ENCODE measurements at places on chromosomes 2 and 18. TPM values are rescaled to one million over a fixed set of nuclear protein-coding genes. Genes with fewer than 3 reads are reported as not detected.
A peak's percentile ranks its signal among the peaks of the same experiment; 100 is the strongest.

Gene SLC30A3
- total RNA-seq: 0.16 TPM

GRCh38 chr2:184780384-184780783 lies 182.1 kb downstream of the ZNF804A start:
- H3K4me3 ChIP-seq: no peak overlapping the region
- no peaks in the 10 kb centered on the region for H3K4me1 ChIP-seq
- H3K36me3 ChIP-seq: no peaks in the 10 kb centered on the region
- H3K27me3 ChIP-seq: no peaks in the 10 kb centered on the region
- no peak overlapping the region for H3K27ac ChIP-seq
- no peak for DNase-seq

DNA sequence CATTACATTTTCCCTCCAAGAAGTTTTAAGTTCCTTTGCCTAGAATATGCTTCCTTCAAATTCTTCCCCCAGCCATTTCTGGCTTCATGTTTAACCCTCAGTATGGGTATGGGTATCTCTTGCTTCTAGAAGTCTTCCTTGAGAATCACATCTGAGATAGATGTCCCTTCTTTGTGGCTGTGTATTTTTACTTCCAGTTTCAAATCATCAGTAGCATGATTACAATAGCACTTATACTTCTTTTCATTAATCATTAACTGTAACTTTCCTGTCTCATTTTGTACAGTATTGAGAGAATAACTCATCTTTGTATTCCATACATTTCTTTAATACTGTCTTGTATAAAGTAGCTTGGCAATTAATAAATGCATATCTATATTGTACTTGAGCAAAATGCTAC lies 17.3 kb upstream of the PDE1A start:
- no peaks in the 10 kb centered on the region for H3K36me3 ChIP-seq
- H3K4me3 ChIP-seq: no peak overlapping the region
- no peak for DNase-seq
- H3K27ac ChIP-seq: no peak overlapping the region

DNA sequence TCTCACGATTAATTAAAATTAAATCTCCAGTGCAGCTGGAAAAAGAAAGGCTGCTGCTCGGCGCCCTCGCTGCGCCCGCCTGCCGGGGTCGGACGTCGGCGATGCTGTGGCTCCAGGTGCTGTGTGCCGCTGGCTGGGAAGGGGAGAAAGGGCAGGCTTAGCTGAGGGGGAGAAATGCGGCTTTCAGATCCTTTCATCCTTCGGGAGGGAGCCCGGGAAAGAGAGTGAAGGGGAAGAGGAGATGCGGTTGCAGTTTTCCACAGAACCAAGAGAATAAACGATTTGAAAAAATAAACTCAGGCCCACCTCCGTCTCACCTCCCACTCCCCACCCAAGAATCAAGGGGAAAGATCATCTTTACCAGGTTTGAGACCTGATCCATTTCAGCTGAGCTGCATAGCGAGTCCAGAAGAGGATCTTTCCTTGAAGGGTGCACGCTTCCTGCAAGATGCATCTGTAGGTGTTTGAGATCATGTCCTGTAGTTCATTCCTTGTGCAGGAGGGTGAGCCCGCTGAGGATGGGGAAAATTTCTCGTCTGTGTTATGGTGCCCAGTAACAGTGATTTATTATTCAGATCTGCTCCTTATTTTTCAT lies 495 bp downstream of the TMEM169 start:
- H3K36me3 ChIP-seq: no peaks in the 10 kb centered on the region
- peak overlapping the region; percentile 80 for H3K4me3 ChIP-seq
- peaks cover 31% of the 10 kb centered on the region for H3K4me1 ChIP-seq
- DNase-seq: no peak
- H3K27ac ChIP-seq: peak overlapping the region; percentile 40

DNA sequence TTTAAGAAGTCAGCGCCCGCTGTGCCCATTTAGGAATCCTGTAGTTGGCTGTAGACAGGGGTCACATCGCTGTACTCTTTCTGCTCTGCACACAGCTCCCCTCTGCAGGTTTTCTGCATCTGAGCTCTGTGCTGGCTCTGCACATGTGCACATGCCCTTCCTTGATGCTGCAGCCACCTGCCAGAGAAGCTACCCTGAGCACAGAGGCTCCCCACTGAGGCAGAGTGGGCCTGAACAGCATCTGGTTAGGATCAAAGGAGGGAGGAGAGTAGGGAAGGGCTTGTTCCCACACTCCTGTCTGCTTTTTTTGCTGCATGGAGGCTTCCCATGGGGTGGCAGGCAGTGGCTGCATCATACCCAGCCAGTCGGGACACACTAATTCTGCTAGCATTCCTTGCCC lies 238.9 kb downstream of the FHOD3 start:
- no peaks in the 10 kb centered on the region for H3K36me3 ChIP-seq
- no peaks in the 10 kb centered on the region for H3K27me3 ChIP-seq
- no peak for DNase-seq

Gene SFT2D3
- total RNA-seq: 2.9 TPM

- H3K4me1 ChIP-seq: no peaks in the 10 kb centered on the region
- H3K27ac ChIP-seq: no peak overlapping the region
- H3K4me3 ChIP-seq: no peak overlapping the region
- no peak for DNase-seq
- no peaks in the 10 kb centered on the region for H3K27me3 ChIP-seq
- H3K36me3 ChIP-seq: no peaks in the 10 kb centered on the region
These were observed 28.0 kb downstream of the KIF3C start for GRCh38 chr2:25954199-25954752.

Gene CNTNAP5
- 0.30 TPM for total RNA-seq

GRCh38 chr2:202344178-202344577 lies 31.9 kb upstream of the BMPR2 start:
- H3K27me3 ChIP-seq: no peaks in the 10 kb centered on the region
- H3K4me3 ChIP-seq: no peak overlapping the region
- no peaks in the 10 kb centered on the region for H3K36me3 ChIP-seq
- H3K27ac ChIP-seq: no peak overlapping the region
- DNase-seq: no peak
- H3K4me1 ChIP-seq: peaks cover 4% of the 10 kb centered on the region

DNA sequence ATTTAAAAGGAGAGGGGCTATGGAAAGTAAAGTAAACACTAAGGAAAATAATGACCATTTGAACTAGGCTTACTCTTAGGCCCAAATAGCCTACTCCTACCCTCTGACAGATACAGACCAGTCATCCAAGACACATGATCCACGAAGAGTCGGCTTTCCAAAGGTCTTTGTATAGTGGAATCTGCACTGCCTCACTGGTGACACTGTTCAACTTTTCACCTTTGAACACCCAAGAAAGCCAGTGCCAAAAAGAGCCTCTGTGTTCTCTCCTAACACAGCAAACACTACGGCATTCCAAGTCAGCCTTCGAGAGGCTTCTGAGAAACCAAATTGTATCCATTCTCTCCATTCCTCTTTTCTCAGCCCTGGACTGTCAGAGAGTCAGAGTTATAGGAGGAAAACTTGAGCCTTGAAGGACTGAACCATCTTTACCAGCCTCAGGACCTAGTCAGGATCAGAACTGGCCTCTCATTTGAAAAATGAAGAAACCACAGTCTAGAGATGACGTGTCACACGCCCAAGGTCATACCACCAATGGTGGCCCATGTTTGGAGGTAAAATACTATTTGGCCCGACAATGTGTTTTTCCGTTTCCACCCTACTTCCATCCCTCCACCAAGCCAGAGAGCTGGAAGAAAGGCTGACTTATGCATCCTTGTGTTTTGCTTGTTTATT lies 267.4 kb upstream of the ACVR2A start:
- H3K4me1 ChIP-seq: no peaks in the 10 kb centered on the region
- no peak for DNase-seq
- H3K27me3 ChIP-seq: no peaks in the 10 kb centered on the region
- no peaks in the 10 kb centered on the region for H3K36me3 ChIP-seq
- no peak overlapping the region for H3K4me3 ChIP-seq

DNA sequence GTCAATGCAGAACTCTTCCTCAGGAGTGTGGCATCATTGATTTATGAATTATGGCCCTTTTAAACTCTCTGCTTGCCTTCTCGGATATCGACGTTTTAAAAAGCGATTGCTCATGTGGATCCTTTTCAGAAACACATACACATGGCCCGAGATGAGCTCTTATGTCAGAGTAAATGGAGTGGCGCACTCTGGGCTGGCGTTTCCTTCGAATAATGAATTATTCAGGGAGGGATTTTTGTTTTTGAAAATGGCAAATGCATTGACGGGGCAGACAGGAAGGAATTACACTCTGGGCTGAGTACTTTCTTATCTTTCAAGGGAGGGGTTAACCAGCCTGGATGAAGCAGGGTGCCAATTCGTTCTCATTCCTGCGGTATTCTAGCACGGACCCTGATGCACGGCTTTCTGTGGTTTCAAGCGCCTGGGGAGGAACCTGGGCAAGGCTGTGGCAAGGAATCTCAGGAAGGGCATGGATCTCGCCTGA lies 142.7 kb downstream of the PRKCE start:
- no peaks in the 10 kb centered on the region for H3K36me3 ChIP-seq
- H3K27ac ChIP-seq: no peak overlapping the region
- no peaks in the 10 kb centered on the region for H3K4me1 ChIP-seq
- H3K27me3 ChIP-seq: no peaks in the 10 kb centered on the region

Gene DNAJC10
- 166 TPM for total RNA-seq

GRCh38 chr18:44887227-44887631 lies 206.5 kb downstream of the SETBP1 start:
- H3K27me3 ChIP-seq: no peaks in the 10 kb centered on the region
- DNase-seq: peak; percentile 74
- no peaks in the 10 kb centered on the region for H3K4me1 ChIP-seq
